ENCODE measurements at places on chromosomes 7 and 10.

DNA sequence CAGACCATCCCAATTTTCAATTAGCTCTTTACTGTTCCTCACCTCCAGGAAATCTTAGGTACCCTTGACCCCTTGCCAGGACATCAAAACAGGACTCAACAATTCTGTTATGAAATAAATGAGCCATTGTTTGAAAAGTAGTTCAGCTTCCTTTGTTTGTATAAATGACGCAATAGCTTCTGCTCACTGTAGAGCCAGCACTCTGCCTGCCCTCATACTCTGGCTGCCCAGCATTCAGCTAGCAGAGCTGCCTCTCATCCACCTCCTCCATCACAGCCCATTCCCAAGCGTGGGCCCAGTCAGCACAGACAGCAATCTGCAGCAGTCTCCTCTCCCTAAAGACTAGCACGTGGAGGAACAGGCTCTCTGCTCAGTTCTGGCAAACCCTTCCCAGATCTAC lies 478.6 kb downstream of the GRID1 start:
- DNase-seq: no peak

DNA sequence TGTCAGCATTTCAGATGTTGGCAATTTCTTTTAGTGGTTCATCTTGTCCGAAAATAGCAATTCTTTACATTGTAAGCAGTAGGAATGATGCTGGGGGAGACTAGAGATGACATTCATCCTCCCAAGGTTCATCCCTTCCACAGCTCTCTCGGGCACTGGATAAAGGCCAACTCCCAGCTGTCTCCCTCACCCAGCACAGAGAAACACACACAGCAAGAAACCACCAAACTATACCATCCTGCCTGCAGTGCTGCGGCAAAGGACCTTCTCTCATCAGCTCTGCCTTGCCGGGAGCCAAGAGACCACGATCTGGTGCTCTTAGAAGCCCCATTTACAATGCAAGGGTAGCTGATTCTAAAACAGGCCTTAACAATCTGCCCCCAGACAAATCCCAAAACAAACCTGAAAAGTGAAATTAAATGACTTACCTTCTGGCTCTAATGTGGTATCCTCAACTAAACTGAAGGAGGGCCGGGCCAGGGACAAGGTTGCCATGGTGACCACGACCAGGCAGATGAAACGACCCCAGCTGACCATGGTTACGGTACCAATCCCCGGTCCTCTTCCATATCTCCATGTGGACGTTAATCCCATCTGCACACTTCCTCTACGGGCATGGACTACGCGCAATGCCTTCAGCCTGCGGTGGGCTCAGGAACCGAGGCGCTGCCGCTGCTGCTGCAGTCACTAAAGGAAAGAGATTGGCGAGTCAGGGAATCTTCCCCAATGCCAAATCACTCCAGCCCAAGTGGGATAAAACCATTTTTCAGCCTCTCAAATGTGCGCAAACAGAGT lies 4.8 kb downstream of the FGFR2 start:
- DNase-seq: no peak

DNA sequence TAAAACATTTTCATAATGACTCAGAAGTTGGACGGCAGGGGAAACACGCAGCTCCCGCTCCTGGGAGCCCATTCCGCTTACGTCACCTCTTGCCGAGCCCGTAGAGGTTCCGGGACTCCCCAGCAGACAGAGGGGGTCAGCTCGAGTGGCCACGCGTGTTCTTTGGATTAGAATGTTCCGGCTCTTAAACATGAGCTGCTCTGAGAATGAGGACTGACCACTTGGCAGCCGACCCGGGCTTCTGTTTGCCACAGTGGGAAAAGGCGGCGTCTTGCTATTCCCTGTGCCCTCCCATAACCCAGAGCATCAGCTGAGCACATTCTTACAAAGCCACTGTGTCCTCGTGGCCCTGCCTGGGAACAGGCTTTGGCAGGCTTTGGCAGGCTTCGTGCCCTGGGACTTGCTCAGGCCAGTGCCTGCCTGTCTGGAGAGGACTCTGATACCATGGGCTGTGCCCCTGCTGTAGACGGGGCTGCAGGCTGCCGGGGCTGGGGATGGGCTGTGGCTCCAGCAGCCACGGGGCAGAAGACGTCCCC lies 40.1 kb downstream of the PFKP start:
- DNase-seq: no peak

DNA sequence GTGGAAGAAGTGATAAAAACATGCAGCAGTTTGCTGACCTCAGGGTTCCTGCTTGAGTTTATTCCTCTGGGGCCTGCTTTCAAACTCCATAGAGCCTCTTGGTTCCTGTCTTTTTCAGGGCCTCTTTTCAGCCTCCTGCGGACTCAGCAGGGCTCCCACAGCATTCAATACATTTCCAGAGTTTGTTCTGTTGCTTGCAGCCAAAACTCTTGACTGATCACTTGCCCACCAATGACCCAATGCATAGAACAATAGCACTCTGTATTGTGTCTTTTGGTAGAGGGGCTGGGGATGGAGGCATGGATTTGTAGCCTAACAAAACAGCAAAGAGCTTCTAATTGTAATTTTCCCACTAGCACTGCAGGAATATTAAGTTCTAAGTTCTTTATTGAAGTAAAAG lies 50.8 kb upstream of the CREB5 start:
- no peak for DNase-seq

GRCh38 chr7:116653646-116654045 lies 18.4 kb upstream of the MET start:
- DNase-seq: no peak

DNA sequence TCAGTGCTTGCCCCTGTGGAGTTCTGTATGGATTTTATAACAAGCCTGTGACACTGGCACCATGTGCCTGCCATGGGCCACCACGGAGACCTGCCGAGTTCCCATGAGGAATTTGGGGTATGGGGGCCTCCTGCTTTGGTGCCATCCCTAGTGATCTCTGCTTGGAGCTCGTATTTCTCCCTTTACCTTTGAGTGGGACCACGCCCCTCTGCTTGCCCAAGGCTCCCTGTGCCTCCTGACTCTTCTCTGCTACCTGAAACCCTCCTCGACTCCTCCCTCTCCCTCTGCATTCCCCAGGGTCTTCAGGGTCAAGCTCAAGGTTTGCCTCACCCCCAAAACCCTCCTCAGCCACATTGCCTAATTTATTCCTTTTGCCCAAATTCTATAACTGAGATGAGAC lies 225.0 kb downstream of the BUB3 start:
- no peak for DNase-seq

GRCh38 chr10:112227331-112227987 lies 43.9 kb upstream of the GPAM start:
- DNase-seq: no peak

- DNase-seq: no peak
These were observed 112.7 kb downstream of the CCNY start for GRCh38 chr10:35448687-35449662.

GRCh38 chr10:112716076-112716475 lies 234.0 kb upstream of the TCF7L2 start:
- no peak for DNase-seq

DNA sequence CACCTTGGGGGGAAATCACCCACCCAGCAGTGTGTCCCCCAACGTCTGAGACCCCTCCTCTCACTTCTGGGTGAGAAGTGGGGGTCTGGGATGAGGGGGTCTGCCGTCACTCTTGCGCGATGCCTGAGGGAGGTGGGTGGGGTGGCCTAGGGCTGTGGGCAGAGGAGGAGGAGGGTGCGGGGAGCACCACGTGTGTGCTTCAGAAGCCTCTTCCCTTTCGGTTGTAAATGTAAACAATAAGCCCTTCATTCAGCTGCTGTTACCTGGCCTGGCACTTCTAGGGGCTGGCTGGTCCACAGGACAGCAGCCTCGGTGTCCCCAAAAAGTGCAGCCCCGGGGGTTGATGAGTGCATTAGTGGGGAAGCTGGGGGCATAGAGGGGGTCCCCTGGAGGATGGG lies 1.3 kb downstream of the CLIP2 start:
- DNase-seq: no peak

DNA sequence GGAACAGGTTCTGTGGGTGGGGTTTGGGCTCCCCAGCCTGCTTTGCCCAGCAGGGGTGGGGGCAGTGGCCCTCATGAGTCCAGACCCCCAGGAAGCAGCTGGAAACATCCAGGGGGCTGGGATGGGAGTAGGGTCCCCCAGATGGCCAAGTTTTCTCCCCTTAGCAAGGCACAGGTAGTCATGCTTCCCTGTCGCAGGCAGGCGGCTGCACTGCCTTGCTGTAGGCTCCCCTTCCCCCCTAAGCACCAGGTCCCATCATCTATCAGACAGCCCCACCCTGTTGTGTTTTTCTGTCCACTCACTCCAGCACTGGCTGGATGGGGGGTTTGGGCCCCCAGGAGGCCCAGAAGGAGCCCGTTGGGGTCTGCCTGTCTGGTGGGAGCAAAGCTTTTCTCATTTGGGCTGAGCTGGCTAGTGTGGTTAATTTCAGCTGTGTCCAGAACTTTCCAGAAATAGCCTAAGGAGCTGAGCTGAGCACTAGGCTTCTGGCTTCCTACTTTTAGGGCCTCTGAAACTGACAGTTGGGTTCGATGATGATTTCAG lies 7.9 kb downstream of the BRI3 start:
- no peak for DNase-seq

DNA sequence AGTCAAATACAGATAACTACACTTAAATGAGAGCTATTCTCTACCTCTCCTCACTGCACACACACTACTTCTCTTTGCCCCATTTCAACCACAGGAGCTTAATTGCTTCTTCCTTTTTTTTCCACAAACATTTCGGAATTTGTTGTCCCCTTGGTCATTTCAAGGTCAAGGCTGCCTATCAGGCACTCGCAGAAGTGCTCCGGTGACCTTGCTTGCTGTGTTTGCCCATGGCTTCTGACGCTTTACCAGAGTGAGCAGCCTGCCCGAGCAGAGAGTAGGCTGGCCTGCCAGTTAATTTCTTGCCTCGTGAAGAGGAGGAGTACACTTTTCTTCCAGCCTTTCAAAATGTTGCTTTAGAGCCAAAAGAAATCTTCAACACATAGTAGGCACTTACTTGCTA lies 297.1 kb upstream of the LRGUK start:
- DNase-seq: no peak

GRCh38 chr10:89793649-89794254 lies 92.4 kb downstream of the KIF20B start:
- DNase-seq: no peak

DNA sequence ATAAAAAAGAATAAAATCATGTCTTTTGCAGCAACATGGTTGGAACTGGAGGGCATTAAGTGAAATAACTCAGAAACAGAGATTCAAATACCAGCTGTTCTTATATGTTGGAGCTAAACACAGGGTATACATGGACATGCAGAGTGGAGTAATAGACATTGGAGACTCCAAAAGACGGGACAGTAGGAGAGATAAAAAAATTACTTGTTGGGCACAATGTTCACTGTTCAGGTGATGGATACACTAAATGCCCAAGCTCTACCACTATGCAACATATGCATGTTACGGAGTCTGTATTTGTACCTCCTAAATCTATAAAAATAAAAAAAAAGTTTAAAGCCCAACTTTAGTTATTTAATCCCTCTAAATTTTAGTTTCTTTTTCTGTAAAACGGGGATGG lies 184.6 kb upstream of the TPK1 start:
- no peak for DNase-seq

DNA sequence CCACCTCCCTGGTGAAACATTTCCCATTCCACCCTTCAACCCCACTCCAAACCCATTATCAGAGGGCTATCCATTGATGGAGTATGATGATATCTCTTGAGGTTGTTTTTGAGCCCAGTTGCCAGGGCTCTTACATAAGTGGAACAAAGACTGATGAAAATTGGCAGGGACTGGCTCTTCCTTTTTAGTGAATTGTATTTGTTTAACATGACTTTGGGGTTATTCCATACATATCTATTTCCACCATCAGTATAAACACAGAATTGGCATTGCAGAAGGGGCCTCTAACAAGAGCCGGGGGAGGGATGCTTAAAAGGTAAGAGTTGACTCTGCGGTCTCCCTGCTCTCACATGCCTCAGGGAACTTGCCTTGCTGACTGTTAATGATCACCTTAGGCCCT lies 28.9 kb downstream of the FZD1 start:
- DNase-seq: no peak

DNA sequence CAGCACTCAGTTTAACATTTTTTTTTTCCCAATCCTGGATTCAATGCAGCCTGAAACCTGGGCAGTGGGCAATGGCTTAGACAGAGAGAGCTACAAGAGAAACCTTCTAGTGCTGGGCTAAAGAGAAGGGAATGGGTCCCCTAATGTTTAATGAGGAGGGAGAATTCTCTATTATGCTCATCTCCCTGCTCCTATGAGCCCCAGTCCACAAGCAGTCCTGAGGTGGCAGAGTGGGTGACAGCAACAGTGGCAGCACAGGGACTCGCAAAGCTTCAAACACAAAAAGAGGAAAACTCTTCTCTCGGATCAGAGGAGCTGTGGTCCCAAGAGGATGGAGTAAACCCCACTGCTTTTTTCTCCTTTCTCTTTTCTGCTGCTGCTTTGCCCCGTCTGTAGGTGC lies 36.5 kb downstream of the COBL start:
- no peak for DNase-seq

DNA sequence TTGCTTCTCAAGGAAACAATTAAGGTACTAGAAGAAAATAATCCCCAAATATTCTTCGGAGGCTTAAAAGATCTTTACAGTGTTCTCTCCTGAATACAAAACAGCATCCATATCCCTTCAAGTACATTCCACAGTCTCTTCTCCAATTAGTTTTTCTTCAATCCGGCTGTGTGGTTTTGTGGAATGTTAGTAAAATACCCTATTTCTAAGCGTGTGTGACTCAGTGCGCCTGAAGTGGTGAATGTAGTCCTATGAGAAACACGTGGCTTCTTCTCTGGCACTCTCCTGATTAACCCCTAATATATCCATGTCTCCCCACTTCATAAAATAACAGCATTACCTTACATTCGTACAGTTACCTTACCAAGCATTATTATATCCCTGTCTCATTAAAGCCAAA lies 570.2 kb downstream of the ARL4A start:
- no peak for DNase-seq

- no peak for DNase-seq
These were observed 127.2 kb upstream of the SP4 start for GRCh38 chr7:21300692-21301091.

GRCh38 chr10:129964611-129965424 lies 744 bp upstream of the EBF3 start:
- DNase-seq: no peak

DNA sequence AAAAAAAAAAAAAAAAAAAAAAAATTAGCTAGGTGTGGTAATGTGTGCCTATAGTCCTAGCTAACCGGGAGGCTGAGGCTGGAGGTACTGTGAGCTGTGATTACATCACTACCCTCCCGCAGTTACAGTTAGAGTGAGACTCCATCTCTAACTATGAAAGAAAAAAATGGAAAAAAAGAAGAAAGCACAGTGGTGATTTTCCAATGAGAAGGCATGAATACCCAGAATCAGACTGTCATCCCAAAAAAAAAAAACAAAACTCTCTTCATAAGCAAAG lies 269.9 kb upstream of the MKLN1 start:
- no peak for DNase-seq

Data from activated CD8-positive, alpha-beta memory T cell treated with anti-CD3 and anti-CD28 coated beads for 1 hour (primary cell).